Hepatocyte (in vitro differentiated cells): ENCODE measurements at places on chromosomes 7 and 10. TPM values are rescaled to one million over a fixed set of nuclear protein-coding genes. Genes with fewer than 3 reads are reported as not detected.
A peak's percentile ranks its signal among the peaks of the same experiment; 100 is the strongest.

DNA sequence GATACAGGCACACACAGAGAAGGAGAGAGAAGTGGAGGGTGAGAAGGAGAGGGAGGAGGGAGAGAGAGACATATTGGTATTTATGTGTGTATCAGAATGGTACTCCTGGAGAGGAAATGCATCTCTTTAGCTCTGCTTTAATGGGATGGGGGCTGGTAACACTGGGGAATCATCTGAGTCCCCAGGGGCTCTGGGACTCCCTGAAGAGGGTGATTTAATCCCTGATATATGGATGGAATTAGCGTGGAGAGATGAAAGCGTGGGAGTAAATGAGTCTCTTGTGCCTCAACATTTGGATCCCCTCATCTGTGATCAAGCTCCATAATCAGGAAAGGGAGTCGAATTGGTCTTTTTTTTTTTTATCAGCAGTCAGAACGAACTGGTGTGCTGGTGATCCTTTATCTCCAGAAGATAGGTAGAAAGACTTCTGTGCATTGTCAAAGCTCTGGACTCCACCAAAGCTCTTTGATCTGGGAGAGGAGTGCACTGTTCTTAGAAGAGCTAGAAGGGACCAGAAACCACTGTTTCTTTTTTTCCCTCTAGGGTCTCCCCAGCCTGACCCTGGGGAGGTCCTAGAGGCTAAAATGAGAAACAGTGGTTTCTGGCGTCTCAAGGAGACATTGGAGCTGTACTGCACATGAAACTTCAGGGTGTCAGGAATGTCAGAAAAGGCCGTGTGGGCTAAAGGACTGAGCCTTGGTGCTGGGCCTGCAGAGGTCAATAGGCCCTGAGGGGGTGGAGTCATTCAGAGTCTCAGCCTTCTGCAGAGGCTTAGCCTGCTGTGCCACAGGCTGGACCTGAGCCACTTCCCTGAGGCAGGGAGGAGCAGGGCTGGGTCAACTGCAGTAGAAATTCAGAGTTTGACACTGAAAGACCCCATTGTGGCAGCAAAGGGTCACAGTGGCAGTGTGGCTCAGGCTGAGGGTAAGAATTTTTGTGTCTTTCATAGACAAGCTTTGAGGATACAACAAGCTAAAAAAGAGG lies 234.4 kb upstream of the SLC26A5 start:
- no peak for DNase-seq

GRCh38 chr10:61897671-61898434 lies 3.6 kb upstream of the ARID5B start:
- peak; percentile 73 for DNase-seq

GRCh38 chr10:125050383-125050782 lies 108.5 kb downstream of the ZRANB1 start:
- DNase-seq, result no peak

Gene PHYH
- total RNA-seq, result 50.1 and 62.3 TPM in 2 replicates

Gene ARHGEF5
- 16.9 and 24.2 TPM in 2 replicates for total RNA-seq

Gene COA1
- total RNA-seq, result 55.2 and 60.5 TPM in 2 replicates
